ENCODE measurements at places on chromosomes 5 and 9.

DNA sequence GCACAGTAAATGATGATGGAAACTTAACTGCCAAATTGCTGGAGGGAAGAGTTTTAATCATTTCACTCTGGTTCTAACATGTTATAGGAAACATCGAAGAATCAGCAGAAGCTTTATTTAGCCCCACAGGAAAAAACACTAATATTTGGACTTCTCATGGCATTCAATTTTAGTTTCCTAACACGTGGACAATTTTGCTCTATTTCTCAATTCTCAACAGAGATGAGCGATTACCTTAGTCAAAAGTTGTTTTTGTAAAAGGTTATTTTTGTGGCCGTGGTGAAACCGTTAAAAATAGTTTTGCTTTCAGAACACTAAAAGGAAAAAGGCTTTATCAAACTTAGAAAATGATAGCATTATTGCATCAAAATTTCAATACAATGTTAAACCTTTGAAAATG lies 235.2 kb downstream of the PLK2 start:
- DNase-seq, result no peak

GRCh38 chr9:136083558-136084062 lies 11.5 kb downstream of the NACC2 start:
- DNase-seq, result no peak

DNA sequence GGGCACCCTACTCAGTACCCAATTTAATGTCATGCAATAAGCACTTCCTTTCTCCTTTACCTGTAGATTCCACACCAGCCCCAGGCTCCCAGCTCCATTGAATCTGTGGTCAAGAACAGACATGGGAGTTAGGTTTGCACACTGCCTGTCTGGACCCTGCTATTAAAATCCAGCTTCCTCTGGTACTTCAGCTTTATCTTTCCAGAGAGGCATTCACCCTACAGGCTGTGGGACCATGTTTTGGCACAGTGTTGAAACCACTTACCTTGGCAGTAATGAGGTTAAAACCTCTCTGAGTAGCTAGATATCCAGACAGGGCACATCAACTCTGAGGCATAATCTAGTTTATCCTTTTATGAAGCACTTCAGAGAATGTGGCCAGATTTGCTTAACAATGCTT lies 191.5 kb upstream of the PCSK5 start:
- no peak for DNase-seq

- no peak for DNase-seq
Observed at GRCh38 chr5:173496129-173496882, 120.1 kb downstream of the BOD1 start.

- no peak for DNase-seq
Observed at GRCh38 chr9:128056887-128057723, 10.0 kb downstream of the NAIF1 start.

Measured in amygdala (tissue), 56 donors.